ENCODE measurements at places on chromosomes 3 and 15.

- DNase-seq, result no peak
Observed at GRCh38 chr3:64870876-64871646, 183.3 kb upstream of the ADAMTS9 start.

DNA sequence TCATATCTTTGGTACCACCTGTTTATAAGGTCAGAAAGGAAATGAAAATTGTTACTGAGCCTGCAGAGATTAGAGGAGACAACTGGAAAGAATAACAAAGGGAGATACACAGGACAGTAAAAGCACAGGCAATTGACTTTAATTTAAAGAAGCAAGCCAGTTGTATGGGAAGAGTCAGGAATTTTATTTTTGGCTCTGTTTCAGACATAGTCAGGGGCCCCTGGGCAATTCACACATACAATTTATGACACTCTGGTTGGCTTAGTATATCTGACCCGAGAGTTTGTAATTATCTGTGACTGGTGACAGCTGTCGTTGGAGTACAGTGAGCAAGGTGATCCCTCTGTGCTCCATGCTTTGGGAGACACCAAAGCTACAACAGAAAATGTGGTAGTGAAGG is 591.9 kb upstream of the NECTIN3 start:
- no peak for DNase-seq

DNA sequence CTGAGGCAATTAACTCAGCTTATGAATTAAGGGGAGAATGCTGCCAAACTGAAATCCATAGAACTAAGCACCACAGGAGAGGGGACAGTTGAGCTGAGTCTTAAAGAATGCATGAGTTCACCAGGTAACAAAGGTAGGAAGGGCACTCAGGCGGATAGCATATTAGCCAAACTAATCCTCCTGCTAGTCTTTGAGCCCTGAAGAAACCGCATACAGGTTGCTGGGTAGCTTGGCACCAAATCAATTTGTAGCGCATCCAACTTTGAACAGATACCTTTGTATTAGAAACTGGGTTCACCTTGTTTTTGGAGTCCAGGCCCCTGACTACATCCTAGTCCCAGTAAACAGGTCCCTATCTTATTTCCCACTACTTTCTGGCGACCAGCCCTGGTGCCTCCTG is 93.7 kb downstream of the FRMD4B start:
- no peak for DNase-seq

DNA sequence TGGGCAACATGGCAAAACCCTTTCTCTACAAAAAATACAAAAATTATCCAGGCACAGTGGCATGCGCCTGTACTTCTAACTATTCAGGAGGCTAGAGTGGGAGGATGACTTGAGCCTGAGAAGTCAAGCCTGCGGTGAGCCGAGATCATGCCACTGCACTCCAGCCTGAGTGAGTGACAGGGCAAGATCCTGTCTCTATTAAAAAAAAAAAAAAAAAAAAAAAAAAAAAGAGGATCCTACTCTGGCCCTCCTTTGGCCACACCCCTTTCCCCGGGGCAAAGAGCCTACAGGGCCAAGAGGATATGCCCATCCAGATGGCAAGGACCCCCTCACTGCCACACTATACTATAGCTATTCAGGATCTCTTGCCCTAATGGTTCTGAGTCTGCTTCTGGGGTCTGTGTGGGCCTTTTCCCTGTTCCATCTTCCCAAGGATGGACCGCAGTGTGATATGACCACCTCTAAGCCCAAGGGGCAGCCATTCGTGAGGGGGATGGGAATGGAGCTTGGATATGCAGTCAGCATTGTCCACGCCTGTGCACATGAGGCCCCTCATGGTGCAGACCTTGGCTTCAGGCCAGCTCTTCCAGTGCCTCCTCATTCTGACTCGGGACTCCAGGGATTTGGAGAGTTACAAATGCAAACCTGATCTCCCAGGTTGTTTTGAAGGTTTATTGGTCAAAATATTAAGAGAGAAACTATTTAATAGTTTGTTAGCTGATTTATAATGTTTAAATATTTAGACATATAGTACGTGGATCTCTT is 7.3 kb downstream of the TYRO3 start:
- no peak for DNase-seq

GRCh38 chr3:173889596-173889995 is 492.1 kb downstream of the NLGN1 start:
- no peak for DNase-seq

- DNase-seq, result no peak
Observed at GRCh38 chr3:180947761-180948390, 35.4 kb downstream of the FXR1 start.

DNA sequence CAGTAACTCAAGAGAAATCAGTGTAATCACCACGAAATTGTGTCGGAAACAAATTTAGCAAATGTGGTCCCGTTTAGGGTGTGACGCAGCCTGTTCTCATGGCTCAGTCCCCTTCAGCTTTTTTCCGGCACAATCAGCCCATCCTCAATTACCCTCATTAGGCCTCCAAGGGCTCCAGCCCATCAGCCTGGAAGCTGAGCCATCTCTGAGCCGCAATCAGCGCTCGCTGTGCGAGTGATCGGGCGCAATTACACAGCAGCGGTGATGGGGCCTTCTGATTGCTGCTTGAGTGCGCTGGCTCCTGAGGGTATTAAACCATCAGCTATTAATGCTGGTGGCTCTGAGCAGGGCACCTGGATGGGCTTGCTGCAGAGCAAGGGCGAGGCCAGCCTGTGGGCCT is 55.6 kb downstream of the PLXNA1 start:
- DNase-seq, result no peak

- peak; percentile 75 for DNase-seq
Observed at GRCh38 chr15:75836959-75837334, 6.3 kb upstream of the UBE2Q2 start.

DNA sequence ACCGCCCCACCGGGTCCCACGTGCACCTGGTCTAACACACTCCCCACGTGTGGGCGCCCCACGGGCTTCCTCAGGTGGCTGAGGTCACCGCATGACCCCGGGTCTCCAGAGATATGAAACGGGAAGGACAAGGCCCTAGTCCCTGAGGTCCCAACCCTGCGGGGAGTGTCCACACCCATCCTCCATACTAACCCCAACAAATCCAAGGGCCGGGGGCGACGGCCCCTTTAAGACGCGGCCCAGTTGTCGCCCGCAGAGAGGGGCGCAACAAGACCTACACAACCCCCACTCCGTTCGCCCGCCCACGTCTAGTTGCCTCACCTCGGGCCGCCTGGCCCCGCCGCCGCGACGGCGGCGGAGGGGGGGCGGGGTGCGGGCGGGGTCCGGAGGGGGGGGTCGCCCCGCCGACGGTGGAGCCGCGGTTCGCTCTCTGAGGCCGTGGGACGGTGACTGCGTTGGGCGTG is 396 bp downstream of the INO80 start:
- peak; percentile 8 for DNase-seq

GRCh38 chr15:39344662-39345141 is 236.2 kb upstream of the THBS1 start:
- no peak for DNase-seq

DNA sequence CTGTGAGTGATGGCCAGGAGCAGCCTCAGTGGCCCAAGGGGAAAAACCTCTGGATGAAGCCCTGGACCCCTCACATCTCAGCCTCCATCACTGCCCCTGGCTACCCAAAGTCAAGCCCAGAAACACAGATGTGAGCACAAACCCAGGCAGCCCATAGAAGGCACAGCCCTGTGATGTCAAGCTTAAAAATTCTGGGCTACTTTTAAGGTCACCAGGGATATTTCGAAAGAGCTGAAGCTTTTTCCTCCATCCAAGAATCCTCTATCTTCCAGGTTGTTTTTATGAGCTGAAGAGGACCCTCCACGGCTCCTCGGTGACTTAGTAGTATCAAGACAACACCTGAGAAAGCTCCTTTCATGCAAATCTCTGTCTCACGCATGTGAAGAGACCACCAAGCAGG is 11.5 kb downstream of the LIPC start:
- no peak for DNase-seq

GRCh38 chr3:141243271-141243707 is 11.7 kb downstream of the PXYLP1 start:
- DNase-seq, result no peak

DNA sequence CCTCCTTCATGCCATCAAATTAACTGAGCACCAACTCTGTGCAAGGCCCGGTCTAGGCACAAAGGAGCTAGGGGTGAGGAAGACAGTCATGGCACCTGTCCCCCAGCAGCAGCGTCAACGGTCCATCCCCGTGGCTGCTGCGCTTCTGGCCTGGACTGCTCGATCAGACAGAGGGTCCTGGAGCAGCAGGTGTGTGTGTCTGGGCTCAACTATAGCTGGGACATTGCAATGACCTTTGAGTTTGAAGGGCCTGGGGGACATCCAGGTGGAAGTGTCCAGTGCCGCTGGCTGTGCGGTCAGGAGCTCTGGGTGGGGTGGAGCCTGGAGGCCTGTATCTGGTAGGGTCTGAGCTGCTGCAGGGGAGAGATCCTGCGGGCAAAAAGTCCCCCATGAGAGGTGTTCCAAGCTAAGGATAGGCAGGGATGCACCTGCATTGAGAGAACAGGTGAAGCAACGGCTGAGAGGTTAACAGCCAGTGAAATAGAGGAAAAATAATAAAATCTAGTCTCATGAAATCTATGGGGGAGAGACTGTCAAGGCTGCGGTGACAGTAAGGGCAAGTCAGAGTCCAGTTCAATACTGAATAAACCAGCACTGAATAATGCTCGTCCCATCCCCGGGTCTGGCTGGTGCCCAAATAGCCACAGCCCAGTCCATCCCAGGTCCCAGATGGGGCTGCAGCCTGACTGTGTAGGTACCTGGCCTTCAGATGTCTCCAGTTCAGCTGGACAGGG is 25.4 kb upstream of the SLC41A3 start:
- DNase-seq, result no peak

DNA sequence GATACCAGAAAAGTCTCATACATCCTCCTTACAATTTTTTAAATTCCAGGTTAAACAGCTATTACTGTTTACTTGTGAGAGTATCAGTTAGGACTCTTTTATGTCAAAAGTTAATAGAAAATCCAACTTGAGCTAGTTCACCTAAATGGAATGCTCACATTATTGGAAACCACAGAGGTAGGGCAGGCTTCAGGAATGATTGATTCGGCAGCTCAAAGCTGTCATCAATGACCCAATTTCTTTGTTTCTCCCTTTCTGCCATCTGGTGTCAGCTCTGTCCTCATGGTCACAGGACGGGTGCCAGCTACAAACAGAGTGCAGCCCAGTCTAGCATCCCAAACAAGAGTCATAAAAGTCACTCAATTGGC is 32.2 kb downstream of the CFAP20DC start:
- no peak for DNase-seq

- no peak for DNase-seq
Observed at GRCh38 chr3:141402476-141403171, 34.3 kb downstream of the ZBTB38 start.

DNA sequence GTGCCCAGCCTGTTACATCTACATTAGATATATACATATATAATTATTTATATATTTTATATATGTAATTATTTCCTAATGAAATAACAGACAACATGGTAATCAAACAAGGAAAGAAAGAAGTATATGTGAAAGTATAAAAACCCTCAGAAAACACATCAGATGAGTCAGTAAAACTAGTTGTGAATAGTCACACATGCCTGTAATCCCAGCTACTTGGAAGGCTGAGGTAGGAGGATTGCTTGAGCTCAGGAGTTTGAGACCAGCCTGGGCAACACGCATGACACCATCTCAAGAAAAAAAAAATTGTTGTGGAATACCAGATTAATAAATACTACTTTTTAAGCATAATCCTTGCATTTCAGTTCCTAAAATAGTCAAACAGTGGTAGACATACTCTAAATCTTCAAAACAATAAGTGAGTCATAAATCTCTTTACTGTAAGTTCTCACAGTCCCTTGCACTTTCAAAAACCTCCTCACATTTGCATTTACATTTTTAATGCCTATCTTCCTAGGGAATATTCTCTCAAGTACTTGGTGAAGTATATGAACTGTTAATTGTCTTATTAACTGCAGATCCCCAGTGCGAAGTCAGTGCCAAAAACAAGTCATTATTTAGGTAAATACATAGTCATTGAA is 106.5 kb downstream of the MYO9A start:
- DNase-seq, result no peak

- no peak for DNase-seq
Observed at GRCh38 chr3:6821411-6821810, 39.5 kb upstream of the GRM7 start.

- no peak for DNase-seq
Observed at GRCh38 chr3:13166243-13167063, 93.2 kb upstream of the IQSEC1 start.

GRCh38 chr15:82540984-82541431 is 751 bp upstream of the RPS17 start:
- no peak for DNase-seq

GRCh38 chr3:98778852-98779413 is 15.8 kb downstream of the ST3GAL6 start:
- DNase-seq, result peak; percentile 74

DNA sequence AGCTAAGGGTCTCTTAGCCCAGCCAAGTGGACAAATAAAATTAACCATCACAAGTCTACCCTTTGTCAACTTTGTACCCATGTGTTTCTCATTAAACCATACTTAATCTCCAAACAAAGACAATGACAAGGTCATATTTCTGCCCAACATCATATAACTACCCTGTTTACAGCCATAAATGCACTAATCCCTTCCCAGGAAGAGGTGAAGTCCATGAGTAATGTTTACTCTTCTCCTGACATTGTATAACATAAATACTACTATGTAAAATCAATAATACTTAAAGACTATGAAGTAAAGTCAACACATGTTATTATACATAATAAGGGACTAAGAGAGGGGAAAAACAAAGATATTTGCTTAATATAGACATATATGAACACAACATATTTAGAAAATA is 38.5 kb upstream of the FAN1 start:
- DNase-seq, result no peak

DNA sequence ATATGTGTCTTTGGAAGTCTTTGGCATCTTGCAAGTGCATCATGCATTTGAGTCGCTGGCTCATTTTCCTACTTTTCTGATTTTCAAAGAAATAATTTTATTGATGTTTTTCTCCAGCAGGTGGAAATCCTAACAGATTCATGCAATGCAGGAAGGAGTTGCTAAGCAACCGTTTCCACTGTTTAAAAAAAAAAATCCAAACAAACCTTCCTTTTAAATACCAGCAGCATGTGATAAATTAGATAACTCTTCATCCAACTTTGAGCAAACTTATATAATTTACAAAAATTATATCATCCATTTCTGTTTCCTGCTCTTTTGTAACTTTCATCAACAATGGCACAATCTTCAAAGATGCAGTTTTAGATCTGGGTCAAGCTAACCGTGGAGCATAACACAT is 364.1 kb downstream of the MFSD1 start:
- no peak for DNase-seq

DNA sequence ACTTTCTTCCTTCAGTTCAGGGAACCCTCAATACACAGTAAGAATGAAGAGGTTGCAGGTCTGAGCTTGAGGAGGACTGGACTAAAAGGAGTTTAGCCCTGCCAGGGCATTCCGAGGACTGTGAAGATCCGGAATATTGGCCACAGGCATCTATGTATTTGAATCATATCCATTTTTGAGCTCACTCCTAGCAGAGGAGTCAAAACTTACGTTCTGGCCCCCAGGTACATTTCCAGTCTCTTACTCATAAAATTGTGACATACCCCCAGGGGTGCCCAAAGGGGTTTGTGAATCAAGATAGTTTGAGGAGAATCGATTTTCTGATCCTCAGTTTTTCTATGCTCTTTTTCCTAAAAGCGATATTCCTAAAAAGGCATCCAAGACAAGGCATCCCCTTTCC is 27.6 kb upstream of the SRP14 start:
- DNase-seq, result no peak

- DNase-seq, result no peak
Observed at GRCh38 chr3:100401674-100402041, 319 bp downstream of the LNP1 start.
